Activated naive CD8-positive, alpha-beta T cell treated with anti-CD3 and anti-CD28 coated beads for 36 hours (primary cell): ENCODE measurements at places on chromosomes 13 and 19. TPM values are rescaled to one million over a fixed set of nuclear protein-coding genes. Genes with fewer than 3 reads are reported as not detected.
A peak's percentile ranks its signal among the peaks of the same experiment; 100 is the strongest.

GRCh38 chr19:4768934-4769777, 22.4 kb upstream of the FEM1A start:
- peak; percentile 80 for DNase-seq

Gene ZNF134
- 18.8 TPM for total RNA-seq

Gene CLEC17A
- 0.64 TPM for total RNA-seq

GRCh38 chr19:9934132-9934950, 2.0 kb downstream of the OLFM2 start:
- peak; percentile 82 for DNase-seq

Gene KLK15
- total RNA-seq = not detected

GRCh38 chr19:6590827-6591319, at the start of gene CD70:
Gene CD70, minus strand, starts transcription at chr19:6591150. Its CDS starts 148 bp downstream, at chr19:6591002.
- DNase-seq = peak; percentile 76
